ENCODE measurements at places on chromosomes 1 and 21. TPM values are rescaled to one million over a fixed set of nuclear protein-coding genes. Genes with fewer than 3 reads are reported as not detected.
A peak's percentile ranks its signal among the peaks of the same experiment; 100 is the strongest.

- peak; percentile 74 for DNase-seq
Observed at GRCh38 chr21:44065428-44065827, 41.8 kb upstream of the PWP2 start.

Gene RNF187
- 125 TPM for total RNA-seq

Gene CACNA1S
- total RNA-seq: not detected

Gene KRTAP10-9
- not detected for total RNA-seq

Data from activated naive CD8-positive, alpha-beta T cell treated with anti-CD3 and anti-CD28 coated beads for 36 hours (primary cell).